NCI-H1417 treated with DMSO at 0.1 percent for 48 hours (cell line): ENCODE measurements at places on chromosomes 6 and 20.

DNA sequence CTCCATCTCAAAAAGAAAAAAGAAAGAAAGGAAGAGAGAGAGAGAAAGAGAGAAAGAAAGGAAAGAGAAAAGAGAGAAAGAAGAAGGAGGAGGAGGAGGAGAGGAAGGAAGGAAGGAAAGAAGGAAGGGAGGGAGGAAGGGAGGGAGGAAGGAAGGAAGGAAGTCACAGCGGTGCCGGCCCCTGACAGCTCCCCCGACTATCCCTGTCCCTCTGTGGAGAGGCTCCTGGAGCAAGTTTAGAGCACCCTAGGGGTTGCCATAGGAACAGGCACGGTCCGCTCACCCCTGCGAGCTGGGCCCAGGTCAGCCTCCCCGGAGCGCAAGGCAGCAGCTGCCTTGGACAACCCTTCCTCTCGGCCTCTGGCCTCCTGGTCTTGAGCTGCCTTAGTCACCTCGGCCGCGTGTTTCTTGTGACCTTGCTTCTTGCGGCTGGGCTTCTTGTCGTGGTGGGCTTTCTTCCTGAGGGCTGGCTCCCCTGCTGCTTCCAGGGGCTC, 6.8 kb downstream of the BNIP5 start:
- DNase-seq = no peak

GRCh38 chr6:154606457-154606856, 96.0 kb upstream of the CNKSR3 start:
- DNase-seq = no peak

GRCh38 chr6:82078286-82078908, 169.1 kb downstream of the IBTK start:
- DNase-seq = no peak

- no peak for DNase-seq
Observed at GRCh38 chr20:47093320-47093966, 198.8 kb downstream of the EYA2 start.

DNA sequence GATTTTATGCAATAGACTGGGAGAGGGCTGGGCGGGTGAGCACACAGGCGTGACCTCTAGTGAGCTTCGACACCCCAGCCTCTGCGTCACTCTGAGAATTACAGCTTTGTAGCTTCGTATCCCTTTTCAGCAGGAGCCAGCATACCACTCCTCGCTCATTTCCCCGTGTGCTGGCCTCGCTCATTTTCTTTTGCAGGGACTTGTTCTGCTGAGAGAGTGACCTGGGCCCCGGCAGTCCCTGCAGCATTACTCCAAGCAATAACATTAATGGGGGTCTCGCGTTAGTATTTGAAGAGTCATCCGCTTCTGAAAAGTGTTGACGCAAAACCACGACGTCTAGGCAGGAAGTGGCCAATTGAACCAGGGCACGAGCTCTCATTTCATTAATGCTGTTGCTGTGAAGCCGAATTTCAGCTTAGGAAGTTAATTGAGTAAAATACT, 193.7 kb downstream of the QKI start:
- DNase-seq = no peak
